ENCODE measurements at places on chromosomes 6 and 20.
A peak's percentile ranks its signal among the peaks of the same experiment; 100 is the strongest.

- DNase-seq = no peak
Observed at GRCh38 chr6:162125659-162126058, 601.9 kb downstream of the PRKN start.

DNA sequence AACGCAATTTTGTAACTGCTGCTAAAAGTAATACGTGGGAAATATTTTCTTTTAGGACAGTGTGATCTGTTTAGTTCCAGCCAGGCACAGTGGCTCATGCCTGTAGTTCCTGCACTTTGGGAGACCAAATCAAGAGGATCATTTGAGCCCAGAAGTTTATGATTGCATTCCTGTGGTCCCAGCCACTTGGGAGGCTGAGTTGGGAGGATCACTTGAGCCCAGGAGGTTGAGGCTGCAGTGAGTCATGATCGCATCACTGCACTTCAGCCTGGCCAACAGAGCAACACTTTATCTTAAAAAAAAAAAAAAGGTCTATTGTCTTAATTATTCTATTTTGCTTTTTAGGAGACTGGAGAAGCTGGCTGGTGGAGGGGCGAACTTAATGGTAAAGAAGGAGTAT is 101.5 kb downstream of the CD2AP start:
- peak; percentile 2 for DNase-seq

- no peak for DNase-seq
Observed at GRCh38 chr6:226516-227073, 65.7 kb upstream of the DUSP22 start.

- peak; percentile 20 for DNase-seq
Observed at GRCh38 chr6:27205375-27206278, 41.9 kb upstream of the PRSS16 start.

GRCh38 chr6:32112431-32112980 is 3.4 kb upstream of the TNXB start:
- DNase-seq = peak; percentile 34

DNA sequence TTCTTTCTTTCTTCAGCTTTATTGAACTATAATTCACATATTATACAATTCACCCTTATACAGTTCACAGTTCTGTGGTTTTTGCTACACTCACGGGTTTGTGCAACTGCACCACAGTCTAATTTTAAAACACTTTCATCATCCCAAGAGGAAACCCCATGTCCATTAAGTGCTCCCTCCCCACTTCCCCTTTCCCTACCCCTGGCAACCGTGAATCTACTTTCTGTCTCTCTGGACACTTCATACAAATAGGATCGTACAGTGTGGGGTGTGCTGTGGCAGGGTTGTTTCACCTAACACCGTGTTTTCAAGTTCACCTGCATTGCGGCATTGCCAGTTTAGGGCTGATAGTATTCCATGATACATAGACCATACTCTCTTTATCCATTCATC is 118.8 kb downstream of the PHACTR3 start:
- DNase-seq = no peak

DNA sequence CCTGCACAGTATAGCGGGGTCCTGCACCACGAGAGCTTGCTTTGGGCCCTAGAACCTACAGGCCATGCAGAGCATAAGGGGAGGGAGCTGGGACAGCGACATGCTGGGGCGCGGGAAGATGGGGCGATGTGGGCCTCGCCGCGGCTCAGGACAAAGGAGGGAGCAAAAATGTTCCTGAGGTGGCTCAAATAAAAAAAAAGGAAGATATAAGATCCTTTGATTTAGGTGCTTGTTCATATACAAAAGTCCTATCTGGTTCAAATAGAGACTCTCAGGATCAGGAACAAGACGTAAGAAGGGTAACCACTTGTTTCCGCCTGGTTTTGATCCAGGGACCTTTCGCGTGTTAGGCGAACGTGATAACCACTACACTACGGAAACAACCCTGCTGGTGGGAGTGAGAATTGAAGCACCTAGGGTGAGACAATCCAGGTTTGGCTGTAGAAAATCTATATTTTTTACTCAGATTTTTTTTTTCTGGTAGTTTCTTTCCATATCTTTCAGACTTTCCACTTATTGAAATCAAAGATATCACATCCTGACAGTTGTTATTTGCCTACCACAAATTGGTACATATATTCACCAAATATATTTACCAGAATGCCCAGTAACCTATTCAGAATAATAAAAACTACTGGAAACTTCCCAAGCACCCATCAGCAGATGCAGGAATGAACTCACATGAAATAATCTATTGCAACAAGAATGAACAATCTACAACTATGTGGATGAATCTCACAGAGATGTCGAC is 177.9 kb upstream of the ZNF184 start:
- peak; percentile 79 for DNase-seq

DNA sequence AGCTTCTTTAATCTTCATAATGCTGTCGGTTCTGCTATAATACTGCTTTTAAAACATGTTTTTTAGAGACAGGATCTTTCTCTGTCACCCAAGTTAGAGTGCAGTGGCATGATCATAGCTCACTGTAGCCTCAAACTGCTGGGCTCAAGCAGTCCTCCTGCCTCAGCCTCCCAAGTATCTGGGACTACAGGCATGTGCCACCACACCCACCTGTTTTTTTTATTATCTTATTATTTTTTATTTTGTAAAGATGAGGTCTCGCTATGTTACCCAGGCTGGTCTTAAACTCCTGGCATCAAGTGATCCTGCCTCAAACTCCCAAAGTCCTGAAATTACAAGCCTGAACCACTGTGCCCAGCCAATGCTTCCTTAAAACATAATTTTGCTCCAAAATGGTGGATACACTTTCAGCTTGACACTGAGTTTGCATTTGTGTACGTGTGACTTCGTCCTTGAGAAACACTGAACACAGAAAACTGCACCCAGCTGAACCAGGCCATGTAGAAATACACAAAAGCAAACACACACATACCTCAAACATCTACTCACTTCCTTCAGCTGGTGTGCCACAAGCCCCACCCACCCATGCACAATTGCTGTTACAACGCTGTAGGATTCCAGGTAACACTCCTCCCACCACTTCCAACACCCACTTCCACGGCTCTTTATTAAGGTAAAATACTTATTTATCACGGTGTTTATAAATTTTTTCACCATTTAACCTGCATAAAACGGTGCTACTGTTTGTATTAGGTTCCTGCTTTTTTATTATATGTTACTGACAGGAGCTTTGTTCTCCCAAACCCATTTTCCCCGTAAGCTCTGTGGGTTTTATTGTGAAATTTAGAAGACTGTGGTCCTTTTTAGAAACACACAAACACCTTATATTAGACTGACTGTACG is 109.1 kb downstream of the TSHZ2 start:
- peak; percentile 40 for DNase-seq

DNA sequence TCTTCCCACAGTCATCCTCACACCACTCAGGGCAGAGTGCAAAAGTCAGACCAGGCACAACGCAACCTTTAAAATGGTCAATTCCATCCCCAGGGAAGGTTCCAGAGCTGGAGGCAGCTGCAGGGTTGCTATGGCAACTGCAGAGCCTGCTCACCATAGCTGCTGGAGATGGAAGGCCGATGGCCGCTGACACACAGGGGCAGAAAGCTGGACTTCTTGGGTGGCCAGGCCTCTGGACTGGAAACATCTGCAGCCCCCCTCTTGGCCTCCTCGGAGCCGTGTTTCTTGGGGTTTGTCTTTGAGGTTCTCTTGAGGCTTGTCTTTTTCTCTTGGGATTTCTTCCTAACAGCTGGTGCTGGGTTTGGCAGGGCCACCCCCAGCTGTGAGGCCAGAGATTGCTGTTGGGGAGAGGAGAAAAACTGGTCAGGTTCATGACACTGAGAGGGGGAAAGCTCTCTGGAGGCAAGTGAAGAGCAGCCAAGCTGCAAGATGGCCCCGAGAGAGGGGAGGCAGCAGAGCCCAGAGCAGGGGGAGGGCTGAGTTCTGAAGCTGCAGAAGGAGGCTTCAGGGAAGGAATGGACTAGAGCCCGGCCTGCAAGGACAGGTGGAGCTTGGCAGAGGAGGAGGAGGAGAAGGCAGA is 10.2 kb downstream of the BNIP5 start:
- DNase-seq = peak; percentile 11

DNA sequence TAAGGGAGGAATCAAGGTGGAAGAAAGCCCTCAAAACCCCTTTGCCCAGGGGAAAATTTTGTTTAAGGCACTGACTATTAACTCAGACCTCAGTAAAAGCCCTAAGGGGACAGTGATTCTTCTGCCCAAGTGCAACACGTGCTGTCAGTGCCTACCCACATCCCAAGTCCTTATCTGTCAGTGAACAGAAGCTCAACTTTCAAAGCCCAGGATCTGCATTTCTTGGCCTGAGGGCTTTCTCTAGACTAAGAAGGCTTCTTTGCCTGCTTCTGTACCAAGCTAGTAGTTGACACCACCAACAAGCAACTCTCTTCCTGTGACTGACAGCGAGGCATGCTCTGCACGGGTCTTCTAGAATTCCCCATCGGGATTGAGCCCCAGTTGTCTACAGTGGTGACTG is 416.0 kb upstream of the SPTLC3 start:
- no peak for DNase-seq

DNA sequence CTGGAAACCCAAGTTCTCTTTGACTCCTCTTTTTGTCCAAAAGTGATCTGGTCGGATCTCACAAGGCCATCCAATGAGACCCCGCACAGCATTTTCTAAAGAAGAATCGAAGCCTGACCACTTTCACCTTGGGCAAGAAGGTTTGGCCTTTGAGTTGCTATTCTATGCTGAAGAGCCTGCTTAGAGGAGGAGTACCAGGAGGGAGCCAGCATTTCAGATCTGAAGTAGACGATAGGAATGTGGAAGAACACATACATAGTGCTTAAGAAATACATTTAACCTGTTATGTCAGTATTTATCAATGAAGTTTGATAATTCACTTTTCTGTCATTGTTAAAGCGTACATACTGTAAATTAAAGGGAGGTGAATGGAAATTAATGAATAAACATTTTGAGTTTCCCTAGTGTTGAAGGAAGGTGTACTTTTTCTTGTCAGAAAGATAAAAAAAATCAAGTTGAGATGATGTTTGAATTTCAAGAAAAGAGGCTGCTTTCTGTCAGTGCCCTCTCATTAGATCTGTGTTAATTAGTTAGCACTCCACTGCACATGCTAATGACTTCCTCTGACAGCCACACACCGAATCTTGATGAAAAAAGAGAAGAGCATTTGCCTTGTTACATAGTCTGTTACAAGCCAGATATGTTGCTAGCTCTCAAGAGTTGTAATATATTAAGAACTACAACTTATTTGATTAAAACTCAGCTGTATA is 10.9 kb upstream of the TDRD6 start:
- DNase-seq = no peak

GRCh38 chr6:57329933-57330332 is 12.5 kb downstream of the PRIM2 start:
- no peak for DNase-seq

DNA sequence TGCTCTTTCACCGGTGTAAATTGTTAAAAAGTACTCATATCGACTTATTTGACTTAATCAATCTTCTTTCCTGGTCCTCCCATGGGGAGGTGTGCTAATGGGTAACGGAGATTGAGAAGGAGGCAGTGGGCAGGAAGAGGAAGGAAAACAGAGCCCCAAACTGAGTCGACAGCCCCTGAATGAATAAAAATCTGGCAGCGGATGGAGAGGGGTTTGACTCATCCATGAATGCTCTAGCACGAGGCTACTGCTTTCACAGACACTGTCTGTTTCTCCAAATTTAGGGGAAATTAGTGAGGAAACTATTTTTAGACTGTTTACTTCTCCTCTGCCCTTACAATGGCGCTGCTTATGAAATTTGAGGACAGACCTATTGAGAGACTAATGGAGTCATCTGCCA is 142.2 kb upstream of the ATXN1 start:
- DNase-seq = peak; percentile 80

- no peak for DNase-seq
Observed at GRCh38 chr6:6943421-6943820, 164.3 kb upstream of the RREB1 start.

DNA sequence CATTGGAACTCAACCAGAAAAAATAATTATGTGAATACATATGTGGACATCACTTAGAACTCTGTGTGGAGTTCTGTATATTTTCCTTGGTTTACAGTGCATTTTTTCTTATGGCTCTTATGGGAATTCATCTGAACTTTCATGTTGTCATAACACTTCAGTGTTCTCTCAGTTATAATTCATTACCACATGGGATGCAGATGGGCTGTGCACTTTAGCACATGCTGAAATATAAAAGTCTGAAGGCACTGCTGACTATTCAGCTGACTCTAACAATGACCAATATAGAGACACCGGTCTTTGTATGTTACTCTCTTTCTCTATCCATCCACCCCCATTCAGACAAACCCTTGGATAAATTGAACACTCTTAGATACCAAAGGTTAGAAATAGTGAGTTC is 29.3 kb downstream of the GRIK2 start:
- DNase-seq = no peak

DNA sequence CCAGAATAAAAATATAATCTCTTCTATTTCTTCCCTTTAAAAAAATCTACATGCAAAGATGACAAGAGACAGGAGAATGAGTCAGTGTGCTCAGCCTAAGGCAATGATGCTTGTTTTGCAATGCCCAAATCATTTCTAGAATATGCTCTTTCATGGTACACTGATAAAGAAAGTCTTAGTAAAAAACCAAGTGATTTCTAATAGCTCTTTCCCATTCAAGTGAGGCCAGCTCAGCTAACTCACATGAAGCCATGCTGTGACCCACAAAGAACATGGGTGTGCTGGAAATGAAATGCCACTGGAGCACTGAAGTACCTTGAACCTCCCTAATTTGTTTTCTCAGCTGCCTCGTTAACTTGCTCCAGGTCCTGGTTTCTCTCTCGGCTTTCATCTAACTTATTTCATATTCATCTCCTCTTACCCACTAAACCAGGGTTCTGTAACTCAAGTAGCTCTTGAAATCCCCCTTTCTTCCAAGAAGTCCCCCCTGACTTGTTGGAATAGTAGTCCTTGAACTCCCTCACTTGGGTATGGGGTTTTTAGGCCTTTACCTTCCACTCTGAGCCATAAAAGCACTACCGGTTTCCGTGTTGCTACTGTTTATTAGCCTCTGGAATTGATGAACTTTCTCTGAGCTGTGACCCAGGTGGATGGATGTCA is 92.7 kb downstream of the IRF4 start:
- DNase-seq = peak; percentile 28

DNA sequence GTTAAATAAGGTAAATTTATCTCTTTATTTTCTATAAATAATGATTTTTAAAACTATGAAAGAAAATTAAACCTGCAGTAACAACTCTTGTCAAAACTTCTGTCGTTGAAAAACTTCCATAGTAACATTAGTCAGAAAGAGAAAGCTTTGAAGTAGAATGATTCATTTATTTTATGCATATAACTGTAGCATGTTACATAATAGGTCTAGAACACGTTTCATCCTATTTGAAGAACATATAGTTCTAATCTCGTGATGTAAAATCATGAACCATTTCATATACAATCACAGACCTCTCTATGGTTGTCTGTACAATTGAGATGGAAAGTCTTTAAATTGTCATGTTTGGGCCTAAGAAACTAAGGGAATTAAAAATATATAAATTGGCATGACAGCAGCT is 61.3 kb upstream of the MYLIP start:
- DNase-seq = no peak

- DNase-seq = peak; percentile 40
Observed at GRCh38 chr20:21503345-21503744, 10.5 kb downstream of the NKX2-2 start.

DNA sequence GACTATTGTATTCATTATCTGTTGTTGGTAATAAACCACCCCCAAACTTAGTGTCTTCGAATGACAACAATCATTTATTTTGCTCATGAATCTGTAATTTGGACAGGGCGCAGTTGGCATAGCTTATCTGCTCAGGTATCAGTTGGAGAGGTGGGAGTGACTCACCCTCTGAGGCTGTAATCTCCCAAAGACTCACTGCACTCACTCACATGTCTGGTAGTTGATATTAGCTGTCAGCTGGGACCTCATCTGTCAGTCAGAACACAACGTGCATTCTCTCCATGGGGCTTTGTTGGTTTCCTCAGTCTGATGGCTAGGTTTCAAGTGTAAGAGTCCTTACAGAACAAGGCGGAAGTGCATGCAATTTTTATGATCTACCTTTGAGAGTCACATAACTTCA is 219.0 kb upstream of the PRND start:
- DNase-seq = no peak

All from fibroblast of mammary gland (primary cell).